ENCODE measurements at places on chromosomes 2 and 18.

DNA sequence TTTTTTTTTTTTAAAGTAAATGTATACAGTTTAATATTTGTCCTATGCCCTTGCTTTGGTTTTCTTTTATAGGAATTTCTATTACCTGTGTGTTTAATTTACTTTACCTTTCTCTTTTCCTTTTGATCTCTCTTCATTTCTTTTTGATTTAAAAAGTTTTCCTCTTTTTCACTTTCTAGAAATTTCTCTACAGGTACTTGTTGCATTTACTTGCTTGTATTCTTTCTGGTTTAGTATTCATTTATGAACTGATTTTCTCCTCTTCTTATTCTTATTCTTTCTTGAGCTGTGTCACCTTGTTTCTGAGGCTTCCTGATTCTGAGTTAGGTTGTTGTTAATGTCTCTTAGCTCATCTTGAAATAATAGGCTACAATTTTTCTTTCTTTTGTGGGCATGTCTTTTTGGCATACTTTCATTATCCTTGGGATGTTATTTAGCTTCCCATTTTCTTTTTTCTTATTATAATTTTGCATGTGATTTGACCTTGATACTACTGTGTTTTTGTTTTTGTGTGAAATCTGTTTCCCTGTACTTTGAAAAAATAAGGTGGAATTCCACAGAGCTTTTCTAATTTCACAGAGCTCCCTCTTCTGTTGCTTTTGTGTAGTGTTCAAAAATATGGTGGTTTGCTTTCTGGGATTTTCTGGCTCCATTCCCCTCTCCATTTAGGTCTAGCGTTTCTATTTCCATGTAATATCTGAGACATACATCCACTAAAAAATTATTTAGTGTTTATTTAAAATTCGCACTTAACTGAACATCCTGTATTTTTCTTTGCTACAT is 25.5 kb upstream of the ALMS1 start:
- DNase-seq, result no peak

- DNase-seq, result no peak
Observed at GRCh38 chr2:45904267-45904945, 252.9 kb downstream of the PRKCE start.

- no peak for DNase-seq
Observed at GRCh38 chr2:235640926-235641723, 147.3 kb downstream of the AGAP1 start.

GRCh38 chr18:46623541-46623940 is 33.5 kb downstream of the LOXHD1 start:
- DNase-seq, result no peak

- DNase-seq, result no peak
Observed at GRCh38 chr18:23038712-23039111, 96.6 kb upstream of the CABLES1 start.

GRCh38 chr2:19898592-19899329 is 3.0 kb downstream of the TTC32 start:
- no peak for DNase-seq

- DNase-seq, result no peak
Observed at GRCh38 chr2:230202430-230203109, 17.2 kb downstream of the SP110 start.

GRCh38 chr2:197954328-197954727 is 149.9 kb downstream of the PLCL1 start:
- no peak for DNase-seq

DNA sequence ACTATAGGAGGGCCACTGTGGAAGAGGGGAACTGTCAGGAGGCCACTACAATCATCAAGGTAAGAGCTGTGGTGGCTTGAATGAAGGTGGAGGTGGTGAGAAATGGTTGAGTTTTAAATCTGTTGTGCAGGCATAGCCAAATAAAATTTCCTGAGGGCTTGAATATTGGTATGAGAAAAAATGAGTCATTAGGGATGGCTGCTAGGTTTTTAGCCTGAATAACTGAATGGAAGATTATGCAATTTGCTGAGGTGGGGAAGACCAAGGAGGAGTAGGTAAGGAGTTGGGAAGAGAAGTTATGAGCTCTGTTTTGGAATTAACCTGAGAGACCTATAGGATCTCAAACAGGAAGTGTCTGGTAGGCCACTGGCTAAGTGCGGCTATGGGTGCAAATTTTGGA is 84.0 kb downstream of the KLHL14 start:
- DNase-seq, result no peak

DNA sequence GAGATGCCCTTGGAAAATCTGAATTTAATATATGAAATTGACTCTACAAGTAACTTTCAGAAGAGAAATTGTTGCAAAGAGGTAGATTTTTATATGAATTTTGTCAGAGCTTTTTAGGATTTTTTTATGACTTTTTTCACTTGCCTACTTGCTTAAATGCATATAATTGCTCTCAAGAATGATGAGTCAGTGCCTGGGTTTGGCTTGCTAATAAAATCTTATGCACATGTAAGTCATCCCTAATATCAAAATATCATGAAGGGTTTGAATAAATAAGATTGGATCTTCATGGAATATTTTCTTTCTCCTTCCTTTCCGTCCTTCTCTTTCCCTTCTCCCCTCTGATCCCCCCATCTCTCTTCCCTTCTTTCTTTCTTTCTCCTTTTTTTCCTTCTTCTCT is 354.1 kb downstream of the TXNL1 start:
- no peak for DNase-seq

- peak; percentile 71 for DNase-seq
Observed at GRCh38 chr2:72934683-72935610, 17.6 kb downstream of the EMX1 start.

DNA sequence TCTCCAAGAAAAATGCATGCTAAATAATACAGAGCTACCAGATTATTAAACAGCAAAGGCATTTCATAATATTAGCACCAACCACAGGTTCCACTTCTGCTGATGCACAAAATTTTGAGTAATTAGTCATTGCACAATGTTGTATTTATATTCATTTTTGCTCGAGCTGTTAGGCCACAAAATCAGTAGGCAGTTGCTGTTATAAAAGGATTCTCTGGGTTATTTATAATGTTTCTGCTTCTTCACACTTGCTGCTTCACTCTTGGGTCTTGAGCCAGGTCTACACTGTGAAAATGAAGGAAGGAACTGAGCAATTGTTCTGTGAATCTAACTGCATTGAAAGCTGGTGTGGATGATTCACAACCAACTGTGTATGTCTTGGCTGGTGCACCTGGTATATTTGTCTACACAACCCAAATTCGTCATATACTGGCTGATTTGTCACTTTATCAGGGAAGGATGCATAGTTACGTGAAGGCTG is 38.3 kb downstream of the MRPL33 start:
- no peak for DNase-seq

DNA sequence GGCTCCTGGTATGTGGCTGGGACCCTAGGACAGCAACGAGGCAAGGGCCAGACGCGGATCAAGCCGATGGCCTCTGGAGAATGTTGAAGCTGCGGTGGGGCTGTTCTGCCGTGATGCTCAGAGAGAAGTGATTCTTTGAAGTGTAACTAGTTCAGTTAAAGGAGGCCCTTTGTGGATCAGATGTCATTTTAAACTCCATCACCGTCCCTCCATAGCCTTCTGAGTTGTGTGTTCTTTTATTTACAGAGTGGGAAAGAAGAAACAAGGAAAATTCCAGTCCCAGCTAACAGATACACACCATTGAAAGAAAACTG is 403 bp downstream of the PNO1 start:
- no peak for DNase-seq

DNA sequence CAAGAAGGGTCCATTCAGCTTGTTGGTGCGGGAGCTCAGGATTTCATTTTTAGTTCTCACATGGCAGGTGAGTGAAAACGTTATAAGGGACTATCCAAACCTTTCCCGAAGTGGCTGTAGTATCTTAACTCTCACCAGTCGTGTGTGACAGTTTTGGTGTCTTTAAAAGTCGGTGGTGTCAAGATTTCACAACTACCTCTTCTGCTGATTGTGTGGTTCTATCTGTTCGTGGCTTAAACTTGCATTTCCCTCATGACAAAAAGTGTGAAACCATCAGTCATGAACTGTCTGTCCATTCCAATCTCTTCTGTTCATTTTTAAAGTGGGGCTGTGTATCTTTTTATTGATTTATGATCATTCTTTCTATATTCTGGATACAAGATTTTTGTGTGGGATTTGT is 3.8 kb upstream of the AQP12B start:
- no peak for DNase-seq

- no peak for DNase-seq
Observed at GRCh38 chr2:52779446-52779845, 988.2 kb upstream of the CHAC2 start.

- no peak for DNase-seq
Observed at GRCh38 chr2:191314697-191315364, 69.6 kb downstream of the MYO1B start.

DNA sequence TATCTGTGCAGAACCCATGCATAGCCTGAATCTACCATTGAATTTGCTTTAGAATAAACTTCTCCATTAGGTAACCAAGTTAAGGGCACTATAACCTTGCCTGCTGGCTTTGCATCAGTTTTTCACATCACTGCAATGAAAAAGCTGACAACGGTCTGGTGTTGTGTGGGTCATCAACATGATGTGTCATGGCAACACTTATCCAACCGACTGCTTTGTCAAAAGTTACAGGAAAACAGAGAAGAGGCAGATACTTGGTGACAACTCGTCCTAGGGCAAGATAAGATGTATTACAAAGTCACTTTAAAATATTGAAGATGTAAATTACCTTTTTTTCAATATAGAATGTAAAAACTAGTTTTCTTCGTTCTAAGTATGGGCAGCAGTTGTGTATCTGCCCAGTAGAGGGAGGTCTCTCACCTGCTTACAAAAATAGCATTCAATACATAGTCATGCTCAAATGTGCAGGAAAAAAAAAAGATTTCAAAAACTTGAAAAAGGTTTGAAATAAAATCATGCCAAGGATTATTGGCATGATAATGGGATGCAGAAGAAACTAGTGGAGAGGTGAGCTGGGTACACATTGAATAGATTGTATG is 96.3 kb downstream of the EVA1A start:
- DNase-seq, result no peak

Measured in ELF-1 (cell line).